ENCODE measurements at places on chromosomes 7 and 10.

DNA sequence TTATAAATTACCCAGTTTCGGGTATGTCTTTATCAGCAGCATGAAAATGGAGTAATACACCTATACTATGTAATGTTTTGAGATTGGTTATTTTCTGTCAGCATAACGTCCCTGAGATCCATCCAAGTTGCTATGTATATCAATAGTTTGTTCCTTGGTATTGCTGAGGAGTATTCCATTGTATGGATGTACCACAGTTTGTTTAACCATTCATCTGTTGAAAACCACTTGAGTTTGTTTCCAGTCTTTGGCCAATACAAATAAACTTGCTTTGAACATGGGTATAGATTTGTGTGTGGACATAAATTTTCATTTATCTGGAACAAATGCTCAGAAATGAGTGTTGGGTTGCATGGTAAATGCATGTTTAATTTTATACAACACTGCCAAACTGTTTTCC, 103.3 kb upstream of the GSDME start:
- DNase-seq = no peak

GRCh38 chr10:33465747-33466146, 131.3 kb upstream of the NRP1 start:
- DNase-seq = no peak

GRCh38 chr10:72639441-72639873, 13.6 kb upstream of the MICU1 start:
- DNase-seq = no peak

- DNase-seq = no peak
These were observed 8.3 kb upstream of the SLC18A3 start for GRCh38 chr10:49601857-49602256.

- DNase-seq = no peak
These were observed 8.5 kb downstream of the ARL4A start for GRCh38 chr7:12695965-12696364.

DNA sequence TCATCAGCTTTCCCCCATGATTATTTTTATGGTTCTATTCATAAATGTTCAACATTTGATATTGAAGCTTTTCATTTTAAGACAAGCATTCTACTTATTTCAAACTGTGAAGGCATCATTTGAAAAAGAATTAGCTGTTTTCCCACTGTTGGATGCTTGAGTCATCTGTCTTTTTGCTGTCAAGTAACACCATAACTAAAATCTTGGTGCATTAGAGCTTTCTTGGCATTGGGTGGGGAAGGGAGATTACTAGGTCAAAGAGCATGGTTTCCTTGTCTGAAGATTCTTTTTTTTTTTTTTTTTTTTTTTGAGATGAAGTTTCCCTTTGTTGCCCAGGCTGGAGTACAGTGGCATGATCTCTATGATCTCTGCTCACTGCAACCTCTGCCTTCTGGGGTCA, 68.5 kb downstream of the CTBP2 start:
- no peak for DNase-seq

DNA sequence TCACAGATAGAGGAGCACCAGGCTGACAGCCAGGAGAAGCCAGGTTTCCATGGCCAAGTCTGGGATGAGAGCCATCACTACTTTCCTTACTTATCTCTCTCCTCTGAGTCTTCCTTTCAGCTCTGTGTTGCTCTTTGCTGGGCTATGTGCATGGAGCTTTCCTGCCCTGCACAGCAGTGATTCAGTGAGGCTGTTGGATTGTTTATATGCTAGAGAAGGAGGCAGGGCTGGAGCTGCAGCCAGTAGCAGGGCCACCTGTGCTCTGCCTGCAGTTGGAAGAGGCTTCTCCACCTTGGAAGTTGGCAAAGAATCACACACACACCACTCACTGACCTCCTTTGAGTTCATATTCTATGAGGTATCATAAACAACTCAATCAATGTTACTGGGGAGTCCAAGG, at the start of gene CYP3A4:
TSS of gene CYP3A4 (minus strand) at position 178 of the 400 bp plus-strand sequence. CDS start at position 75, 103 bp downstream.
- DNase-seq = no peak

- DNase-seq = no peak
These were observed 291.7 kb upstream of the NPVF start for GRCh38 chr7:25520017-25520416.

DNA sequence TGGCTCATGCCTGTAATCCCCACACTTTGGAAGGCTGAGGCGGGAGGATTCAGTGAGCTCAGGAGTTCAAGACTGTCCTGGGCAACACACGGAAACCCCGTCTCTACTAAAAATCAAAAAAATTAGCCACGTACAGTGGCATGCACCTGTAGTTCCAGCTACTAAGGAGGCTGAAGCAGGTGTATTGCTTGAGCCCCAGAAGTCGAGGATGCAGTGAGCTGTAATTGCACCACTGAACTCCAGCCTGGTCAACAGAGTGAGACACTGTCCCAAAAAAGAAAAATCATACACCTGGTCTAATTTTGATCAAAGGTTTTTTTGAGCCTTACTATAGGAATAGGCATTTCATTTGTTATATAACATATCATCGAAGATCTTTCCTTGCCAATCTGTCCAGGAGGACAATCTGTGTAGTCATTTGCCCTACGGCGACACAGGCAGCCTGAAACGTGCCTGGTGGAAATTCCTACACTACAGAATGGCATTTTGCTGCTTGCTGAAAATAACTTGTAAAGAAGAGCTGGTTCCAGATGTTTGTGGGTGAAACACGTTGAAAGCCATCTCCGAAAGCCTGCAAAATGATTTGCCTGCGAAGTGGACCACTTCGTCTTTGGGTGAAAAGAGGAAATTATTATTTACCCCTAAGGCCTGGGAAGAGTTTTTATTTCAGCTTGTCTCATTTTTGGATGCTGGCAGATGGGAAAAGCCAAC, 31.3 kb upstream of the GDI2 start:
- DNase-seq = no peak

DNA sequence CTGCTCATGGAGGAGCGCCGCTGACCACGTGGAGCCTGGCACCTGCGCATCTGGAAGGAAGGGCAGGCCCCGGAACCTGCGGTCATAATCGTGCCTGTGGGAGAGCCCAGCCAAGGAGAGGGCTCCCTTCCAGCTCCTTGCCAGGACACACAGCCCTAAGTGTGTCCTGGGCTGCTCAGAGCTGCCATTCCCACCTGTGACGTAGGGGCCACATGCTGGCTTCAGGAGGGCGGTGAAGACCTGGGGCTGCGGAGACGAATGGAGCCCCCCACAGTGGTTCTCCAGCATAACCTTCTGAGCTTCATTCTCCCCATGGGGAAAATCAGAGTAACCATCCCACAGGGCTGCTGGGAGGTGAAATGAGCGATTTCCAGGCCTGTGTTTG, 127.6 kb upstream of the CHST15 start:
- DNase-seq = no peak

- no peak for DNase-seq
These were observed 31.4 kb downstream of the CCNJ start for GRCh38 chr10:96074776-96075175.

GRCh38 chr10:2625094-2625493, 442.3 kb upstream of the PFKP start:
- no peak for DNase-seq

DNA sequence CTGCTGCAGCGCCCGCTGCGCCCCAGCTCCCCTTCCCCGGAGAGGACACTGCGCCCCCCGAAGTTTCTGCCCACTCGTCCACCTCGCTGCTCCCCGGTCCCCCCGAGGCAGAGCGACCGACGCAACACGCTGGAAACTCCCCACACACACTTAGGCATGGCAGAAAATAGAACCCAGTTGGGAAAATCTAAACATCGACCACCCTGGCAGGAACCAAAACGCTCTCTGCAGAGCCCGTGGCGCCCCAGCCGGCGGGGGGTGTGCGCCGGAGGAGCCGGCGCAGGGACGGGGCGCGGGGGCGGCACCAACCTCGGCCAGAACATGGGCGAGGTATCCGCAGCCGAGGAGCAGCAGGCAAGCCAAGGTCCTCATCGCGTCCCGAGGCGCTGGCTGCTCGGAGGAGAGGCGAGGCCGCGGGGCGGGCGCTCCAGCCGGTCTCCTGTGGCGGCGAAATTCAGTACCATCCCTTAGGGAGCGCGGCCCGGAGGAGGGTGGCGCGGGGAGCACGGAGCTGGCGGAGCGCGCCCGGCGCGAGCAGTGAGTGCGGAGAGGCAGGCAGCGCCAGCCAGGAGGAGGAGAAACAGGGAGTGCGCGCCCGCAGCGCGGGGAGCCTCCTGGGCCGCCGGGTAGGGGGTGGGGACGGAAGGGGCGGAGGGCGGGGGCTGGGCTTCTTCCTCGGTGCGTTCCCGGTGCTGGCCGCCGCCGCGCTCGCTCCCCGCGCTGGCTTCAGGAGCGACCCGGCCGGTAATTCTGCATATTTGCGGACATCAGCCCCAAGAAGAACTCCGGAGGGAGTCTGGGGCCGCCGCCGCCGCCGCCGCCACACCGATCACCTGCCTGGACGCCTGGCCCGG, 789 bp downstream of the PDGFA start:
- DNase-seq = peak; percentile 56

DNA sequence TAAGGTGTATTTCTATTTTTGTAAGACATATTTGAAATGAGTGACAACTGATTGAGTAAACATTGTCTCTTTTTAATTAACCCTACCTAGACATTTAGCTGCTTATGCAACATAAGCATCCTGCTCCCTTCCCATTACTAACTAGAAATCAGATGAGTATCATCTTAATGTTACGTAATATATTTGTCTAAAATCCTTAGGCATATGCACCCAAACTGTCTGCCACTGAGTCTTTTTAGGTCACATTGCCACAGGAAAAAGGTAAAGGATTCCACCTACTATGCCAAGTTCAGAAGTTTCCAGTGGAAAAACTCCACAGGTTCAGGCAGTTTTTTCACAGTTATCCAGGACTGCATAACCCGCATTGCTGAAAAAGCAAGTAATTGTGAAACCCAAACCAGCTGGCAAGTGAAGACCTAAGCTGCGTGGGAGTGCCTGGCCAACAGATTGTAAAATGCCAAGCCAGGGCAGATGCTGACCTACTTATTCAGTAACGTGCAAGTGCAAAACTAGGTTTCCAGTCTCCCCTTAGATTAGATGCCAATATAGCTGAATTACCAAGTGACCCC, 983.7 kb downstream of the GATA3 start:
- no peak for DNase-seq

Measured in stimulated activated CD4-positive, alpha-beta T cell treated with anti-CD3 and anti-CD28 coated beads, Interleukin-4, amount 100 ng/mL, for 4 hours (primary cell).